Naive thymus-derived CD8-positive, alpha-beta T cell (primary cell): ENCODE measurements at places on chromosomes 5 and 9. TPM values are rescaled to one million over a fixed set of nuclear protein-coding genes. Genes with fewer than 3 reads are reported as not detected.

GRCh38 chr5:68838157-68838718 is 255.6 kb upstream of the SLC30A5 start:
- no peak for DNase-seq
- H3K4me3 ChIP-seq: no peak overlapping the region
- H3K27me3 ChIP-seq: peaks cover 1% of the 10 kb centered on the region
- no peaks in the 10 kb centered on the region for H3K4me1 ChIP-seq

GRCh38 chr5:3212869-3213268 is 382.8 kb upstream of the IRX1 start:
- no peaks in the 10 kb centered on the region for H3K27me3 ChIP-seq
- no peaks in the 10 kb centered on the region for H3K36me3 ChIP-seq
- no peaks in the 10 kb centered on the region for H3K4me1 ChIP-seq
- no peak for DNase-seq
- no peak overlapping the region for H3K4me3 ChIP-seq

Gene ENTREP1
- total RNA-seq: not detected

Gene ORM2
- not detected for total RNA-seq

DNA sequence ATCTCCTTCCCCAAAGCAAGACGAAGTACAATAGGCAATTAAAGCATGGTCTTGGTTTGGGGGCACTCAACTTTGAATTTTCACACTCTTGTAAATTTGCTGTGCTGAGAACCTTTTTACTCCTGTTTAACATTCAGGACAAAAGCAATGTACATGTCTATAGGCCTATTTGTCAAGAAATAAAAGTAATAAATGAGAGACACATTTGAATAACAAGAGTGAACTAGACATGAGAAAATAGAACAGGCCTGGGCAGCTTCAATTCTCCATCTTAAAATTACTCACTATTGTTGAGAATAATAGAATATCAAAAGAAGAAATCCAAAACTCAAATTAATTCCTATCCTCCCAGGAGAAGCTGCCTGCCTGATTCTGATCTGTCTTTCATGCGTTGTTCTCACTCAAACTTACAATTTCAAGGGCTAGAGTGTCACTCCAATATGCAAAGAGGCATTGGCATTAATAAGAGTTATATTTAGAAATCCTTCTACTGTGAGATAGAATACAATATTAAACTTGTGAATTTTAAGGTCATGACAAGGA is 192.9 kb upstream of the CCNG1 start:
- H3K27me3 ChIP-seq: peaks cover 1% of the 10 kb centered on the region
- no peak for DNase-seq
- H3K4me1 ChIP-seq: no peaks in the 10 kb centered on the region

Gene WNT8A
- not detected for total RNA-seq

Gene SPINK5
- total RNA-seq: not detected

DNA sequence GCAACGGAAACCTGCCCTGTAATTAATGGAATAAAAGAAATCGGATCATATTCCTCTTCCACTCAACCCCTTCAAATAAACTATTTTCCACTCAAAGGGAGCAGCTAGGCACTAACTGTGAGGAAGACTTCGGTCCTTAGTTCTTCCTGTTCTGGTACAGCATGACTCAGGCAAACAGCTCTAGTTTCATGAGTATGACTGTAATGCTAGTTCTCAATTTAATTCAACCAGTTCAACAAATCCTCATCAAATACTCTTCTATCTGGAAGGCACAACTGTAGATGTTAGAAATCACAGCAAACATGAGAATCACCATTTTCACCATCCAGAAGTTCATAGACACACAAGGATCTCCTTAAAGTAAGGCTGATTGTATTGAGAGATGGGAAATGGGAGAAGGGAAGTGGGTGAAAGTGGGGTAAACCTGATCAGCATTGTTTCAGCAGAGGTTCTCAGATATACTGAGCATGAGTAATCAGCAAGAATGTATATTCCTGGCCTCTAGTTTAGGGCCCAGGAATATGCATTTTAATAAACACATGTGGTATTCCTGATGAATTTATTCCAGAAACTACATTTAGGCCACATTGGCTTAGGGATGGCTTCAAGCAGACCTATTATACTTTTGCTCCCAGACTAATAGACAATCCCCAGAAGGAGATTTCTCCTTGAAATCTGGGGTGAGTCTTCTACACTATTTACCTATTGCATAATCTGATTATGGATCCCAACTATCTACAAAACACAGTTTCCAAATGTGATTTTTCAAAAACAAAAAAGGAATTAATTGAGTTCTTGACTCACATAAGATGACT is 141.1 kb upstream of the SLC12A2 start:
- H3K27ac ChIP-seq: no peak overlapping the region
- H3K4me1 ChIP-seq: no peaks in the 10 kb centered on the region
- no peaks in the 10 kb centered on the region for H3K27me3 ChIP-seq
- peaks cover 6% of the 10 kb centered on the region for H3K36me3 ChIP-seq
- no peak for DNase-seq
- H3K4me3 ChIP-seq: no peak overlapping the region

- no peak overlapping the region for H3K4me3 ChIP-seq
- peaks cover 11% of the 10 kb centered on the region for H3K36me3 ChIP-seq
- no peak for DNase-seq
- H3K27ac ChIP-seq: no peak overlapping the region
- peaks cover 1% of the 10 kb centered on the region for H3K4me1 ChIP-seq
Measured at GRCh38 chr5:82142928-82143577, 135.1 kb downstream of the RPS23 start.

Gene ADAM19
- total RNA-seq: 3.6 TPM

- no peak overlapping the region for H3K27ac ChIP-seq
- peaks cover 11% of the 10 kb centered on the region for H3K27me3 ChIP-seq
- peaks cover 6% of the 10 kb centered on the region for H3K4me1 ChIP-seq
Measured at GRCh38 chr9:98444601-98445000, 189.2 kb upstream of the TBC1D2 start.

DNA sequence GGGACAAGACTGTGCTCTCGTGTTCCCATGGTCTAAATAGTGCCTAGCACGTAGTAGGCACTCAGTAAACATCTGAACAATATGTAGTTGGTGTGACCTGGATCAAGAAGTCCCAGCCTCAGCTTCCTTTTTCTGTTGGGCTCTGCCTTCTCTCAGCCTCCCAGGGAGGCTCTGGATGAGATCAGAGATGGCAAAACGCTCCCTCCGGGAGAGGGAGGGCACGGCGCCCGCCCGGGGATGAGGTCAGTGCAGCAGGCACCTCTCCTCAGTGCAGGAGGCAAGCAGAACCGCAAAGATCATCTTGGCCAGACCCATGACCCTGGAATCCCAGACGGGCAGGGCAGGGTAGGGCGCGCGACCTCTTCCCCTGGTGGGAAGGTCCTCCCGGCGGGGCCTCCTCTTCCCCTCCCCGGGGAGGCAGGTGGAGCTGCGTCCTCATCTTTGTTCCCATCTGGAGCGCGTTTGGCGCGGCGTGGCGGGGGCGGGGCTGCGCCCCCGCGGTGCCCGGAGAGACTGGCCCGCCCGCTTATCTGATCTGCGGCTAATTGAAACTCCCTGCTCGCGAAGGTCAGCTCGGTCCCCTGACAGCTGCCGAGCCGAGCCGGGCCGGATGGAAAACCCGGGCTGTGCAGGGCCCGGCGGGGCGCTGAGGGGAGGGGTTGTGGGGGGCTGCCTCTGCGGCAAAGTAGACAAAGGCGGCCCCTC is 60.9 kb downstream of the CXXC5 start:
- H3K36me3 ChIP-seq: no peaks in the 10 kb centered on the region
- H3K4me1 ChIP-seq: peaks cover 17% of the 10 kb centered on the region
- no peak for DNase-seq

GRCh38 chr9:133247632-133248031 is 27.4 kb downstream of the ABO start:
- no peaks in the 10 kb centered on the region for H3K36me3 ChIP-seq
- H3K27ac ChIP-seq: no peak overlapping the region
- DNase-seq: no peak
- H3K4me3 ChIP-seq: no peak overlapping the region
- peaks cover 13% of the 10 kb centered on the region for H3K27me3 ChIP-seq

Gene SPEF2
- 13.7 TPM for total RNA-seq

DNA sequence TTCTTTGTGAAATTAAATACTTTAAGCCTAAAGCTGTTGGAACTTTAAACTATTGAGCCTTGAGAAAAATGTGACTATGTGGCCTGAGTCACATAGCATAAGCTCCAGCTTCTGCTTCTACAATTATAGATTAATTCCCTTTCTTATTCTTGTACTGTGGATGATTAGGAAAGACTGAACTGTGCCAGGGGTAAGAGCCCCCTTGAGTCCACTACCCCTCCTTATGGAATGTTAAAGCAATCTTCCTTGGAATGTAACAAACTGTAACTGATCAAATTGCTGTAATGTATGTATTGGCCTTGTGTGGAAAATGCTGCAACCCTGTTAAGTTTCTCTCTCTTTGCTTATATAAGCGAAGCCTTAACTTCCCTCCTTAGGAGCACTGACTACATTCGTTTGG is 273.2 kb downstream of the FAM170A start:
- no peak overlapping the region for H3K27ac ChIP-seq
- no peaks in the 10 kb centered on the region for H3K36me3 ChIP-seq
- no peak for DNase-seq
- H3K27me3 ChIP-seq: no peaks in the 10 kb centered on the region
- no peaks in the 10 kb centered on the region for H3K4me1 ChIP-seq

DNA sequence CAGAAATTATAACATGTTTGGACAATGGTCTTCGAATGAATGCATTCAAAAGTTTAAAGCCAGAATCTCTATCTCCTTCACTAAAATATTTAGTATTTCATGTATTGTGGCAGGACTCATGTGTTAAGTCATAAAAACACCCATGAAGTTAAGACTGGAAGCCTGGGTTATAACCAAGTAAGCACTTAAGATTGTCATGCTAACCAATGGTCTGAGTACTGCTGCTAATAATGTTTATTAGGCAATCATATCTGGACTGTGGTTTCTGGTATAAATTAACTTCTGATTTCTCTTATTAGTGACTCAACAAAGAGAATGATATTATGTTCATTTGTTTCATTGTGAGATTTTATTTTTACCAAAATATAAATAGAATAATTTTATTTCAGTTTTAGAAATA is 297.9 kb upstream of the EDIL3 start:
- no peak for DNase-seq
- H3K4me3 ChIP-seq: no peak overlapping the region
- no peaks in the 10 kb centered on the region for H3K36me3 ChIP-seq
- no peak overlapping the region for H3K27ac ChIP-seq

- no peak for DNase-seq
- H3K4me1 ChIP-seq: peaks cover 11% of the 10 kb centered on the region
- H3K27me3 ChIP-seq: peaks cover 31% of the 10 kb centered on the region
Measured at GRCh38 chr9:133659516-133659915, 23.4 kb downstream of the DBH start.

Gene NFX1
- total RNA-seq: 70.3 TPM

GRCh38 chr9:1979741-1980367 is 35.3 kb upstream of the SMARCA2 start:
- no peak overlapping the region for H3K4me3 ChIP-seq
- DNase-seq: no peak
- H3K4me1 ChIP-seq: no peaks in the 10 kb centered on the region
- H3K27me3 ChIP-seq: no peaks in the 10 kb centered on the region

GRCh38 chr5:55096861-55097260 is 5.6 kb upstream of the GZMA start:
- no peaks in the 10 kb centered on the region for H3K27me3 ChIP-seq
- peaks cover 96% of the 10 kb centered on the region for H3K4me1 ChIP-seq
- H3K4me3 ChIP-seq: peak overlapping the region; percentile 56
- peak; percentile 60 for DNase-seq
- H3K36me3 ChIP-seq: peaks cover 30% of the 10 kb centered on the region

Gene GRM6
- not detected for total RNA-seq

GRCh38 chr5:178895615-178896571 is at the start of gene ZFP2:
Gene ZFP2 (plus strand): TSS chr5:178895913. CDS start chr5:178931314, 35,401 bp downstream.
- H3K27ac ChIP-seq: peak within 1 kb of the TSS; percentile 43
- peak within 1 kb of the TSS; percentile 88 for H3K4me3 ChIP-seq
- peak; percentile 7 for DNase-seq
- no peaks in the 10 kb centered on the region for H3K27me3 ChIP-seq
- peaks cover 38% of the 10 kb centered on the region for H3K36me3 ChIP-seq

- no peaks in the 10 kb centered on the region for H3K36me3 ChIP-seq
- DNase-seq: no peak
- H3K27me3 ChIP-seq: no peaks in the 10 kb centered on the region
Measured at GRCh38 chr9:127837346-127837745, 17.1 kb downstream of the ENG start.

GRCh38 chr5:129670957-129671500 is 76.9 kb upstream of the MINAR2 start:
- no peak overlapping the region for H3K4me3 ChIP-seq
- H3K36me3 ChIP-seq: no peaks in the 10 kb centered on the region

Gene FAXDC2
- 0.86 TPM for total RNA-seq

- DNase-seq: no peak
- no peak overlapping the region for H3K27ac ChIP-seq
- H3K27me3 ChIP-seq: peaks cover 6% of the 10 kb centered on the region
- no peak overlapping the region for H3K4me3 ChIP-seq
Measured at GRCh38 chr5:118593003-118593328, 395.4 kb downstream of the DTWD2 start.

- no peak overlapping the region for H3K4me3 ChIP-seq
- no peaks in the 10 kb centered on the region for H3K36me3 ChIP-seq
- no peak overlapping the region for H3K27ac ChIP-seq
- no peaks in the 10 kb centered on the region for H3K4me1 ChIP-seq
Measured at GRCh38 chr5:73135021-73135420, 14.6 kb downstream of the TMEM171 start.

Gene SLC23A1
- total RNA-seq: 0.34 TPM

Gene IL9
- not detected for total RNA-seq

GRCh38 chr5:179906294-179906794 is 1.4 kb downstream of the TBC1D9B start:
- H3K27me3 ChIP-seq: no peaks in the 10 kb centered on the region
- H3K36me3 ChIP-seq: peaks cover 23% of the 10 kb centered on the region
- H3K4me3 ChIP-seq: peak overlapping the region; percentile 89
- H3K4me1 ChIP-seq: peaks cover 34% of the 10 kb centered on the region
- H3K27ac ChIP-seq: peak overlapping the region; percentile 53

Gene RNF208
- total RNA-seq: 0.91 TPM

- DNase-seq: no peak
- H3K4me1 ChIP-seq: no peaks in the 10 kb centered on the region
- H3K27me3 ChIP-seq: no peaks in the 10 kb centered on the region
- H3K36me3 ChIP-seq: no peaks in the 10 kb centered on the region
Measured at GRCh38 chr5:27708534-27708933, 670.1 kb upstream of the CDH9 start.

Gene ATP6V0E1
- 141 TPM for total RNA-seq

DNA sequence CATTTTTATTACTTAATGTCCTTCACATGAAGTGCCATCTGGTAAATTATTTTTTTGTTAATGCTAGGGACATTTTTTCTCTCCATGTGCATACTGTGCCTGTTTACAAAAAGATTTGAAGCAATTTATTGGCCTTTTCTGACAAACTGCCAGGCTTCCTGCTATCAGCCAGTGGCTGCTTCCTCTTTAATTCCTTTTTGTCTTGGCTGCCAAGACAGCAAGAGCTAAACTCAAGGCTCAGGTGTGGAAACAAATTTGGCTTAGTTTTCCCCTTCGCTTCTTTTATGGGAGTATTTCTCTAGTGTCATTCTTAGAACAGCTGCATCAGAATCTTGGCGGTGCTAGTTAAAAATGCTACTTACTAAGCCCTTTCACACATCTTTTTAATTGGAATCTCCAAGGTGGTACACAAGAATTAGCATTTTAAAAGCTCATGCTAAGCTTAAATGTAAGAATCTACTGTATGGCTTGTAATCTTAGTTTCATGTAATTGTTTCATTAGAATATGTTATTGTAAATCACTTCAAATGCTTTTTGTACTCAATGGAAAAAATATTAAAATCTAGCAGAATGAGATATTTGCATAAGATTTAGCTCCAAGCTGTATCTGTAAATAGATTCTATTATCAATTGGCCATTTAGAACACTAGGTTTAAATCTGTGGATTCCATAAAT is 134.2 kb upstream of the RASGRF2 start:
- no peaks in the 10 kb centered on the region for H3K27me3 ChIP-seq
- no peak overlapping the region for H3K4me3 ChIP-seq
- no peaks in the 10 kb centered on the region for H3K4me1 ChIP-seq
- no peak overlapping the region for H3K27ac ChIP-seq
